NCI-H1417 (cell line): ENCODE measurements at places on chromosomes 11 and 22.
A peak's percentile ranks its signal among the peaks of the same experiment; 100 is the strongest.

- DNase-seq = peak; percentile 30
Observed at GRCh38 chr22:39994041-39994565, 651 bp upstream of the FAM83F start.

- no peak for DNase-seq
Observed at GRCh38 chr22:50121202-50121740, 31.5 kb downstream of the MOV10L1 start.

DNA sequence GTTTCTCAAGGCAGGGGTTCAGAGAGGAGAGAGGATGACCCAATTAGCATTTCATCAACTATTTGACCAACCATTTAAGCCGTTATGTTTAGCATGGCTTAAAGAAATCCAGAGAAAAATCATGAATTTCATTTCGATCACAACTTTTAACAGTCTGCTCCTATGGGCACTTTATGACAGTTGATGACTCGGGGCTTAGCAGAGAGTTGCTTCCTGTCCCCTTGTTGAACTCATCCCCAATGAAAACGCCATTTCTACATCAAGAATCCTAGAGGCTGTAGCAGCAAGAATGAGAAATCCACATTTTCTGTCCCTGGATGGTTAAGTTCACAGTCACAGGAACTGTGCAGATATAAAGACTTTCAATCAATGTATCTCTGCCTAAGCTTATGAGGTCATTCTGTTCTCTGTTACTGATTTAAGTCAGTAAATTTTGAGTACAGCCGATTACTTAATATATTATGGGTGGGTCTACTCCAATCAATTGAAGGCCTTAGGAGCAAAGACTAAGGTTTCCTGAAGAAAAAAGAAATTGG, 81.1 kb downstream of the BDNF start:
- no peak for DNase-seq

GRCh38 chr11:115193914-115194801, 310.1 kb downstream of the CADM1 start:
- no peak for DNase-seq

DNA sequence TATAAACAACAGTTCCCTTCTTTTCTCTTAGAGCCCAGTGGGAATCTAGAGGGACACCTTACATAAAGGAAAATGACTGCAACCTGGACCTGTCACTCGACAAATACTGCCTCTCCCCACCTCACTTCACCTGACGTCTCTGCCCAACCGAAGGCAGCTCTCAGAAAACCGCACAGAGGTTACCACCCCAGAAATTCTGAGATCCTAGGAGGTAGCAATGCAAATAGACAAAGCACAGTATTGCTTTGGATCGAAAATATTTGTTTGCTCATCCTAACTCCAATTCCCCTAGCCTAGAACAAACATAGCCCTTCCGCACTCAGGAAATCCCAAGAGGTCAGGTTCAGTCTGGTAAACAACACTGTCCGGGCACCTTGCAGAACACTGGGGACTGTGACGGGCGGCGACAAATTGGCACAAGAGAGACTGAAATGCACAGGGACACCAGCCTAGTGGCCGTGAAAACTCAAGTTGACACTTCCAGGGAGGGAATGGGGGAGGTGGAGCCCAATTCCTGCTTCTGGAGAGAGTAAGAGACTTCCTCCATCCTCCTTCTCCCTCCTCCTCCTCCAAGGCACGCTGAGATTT, 420 bp upstream of the TRIM44 start:
- peak; percentile 80 for DNase-seq
